HFFc6 (cell line): ENCODE measurements at places on chromosomes 3 and 15. TPM values are rescaled to one million over a fixed set of nuclear protein-coding genes. Genes with fewer than 3 reads are reported as not detected.

Gene GOLGA6B
- total RNA-seq: not detected in 2 replicates

Gene MRAS
- 75.9 to 102 TPM (median 83.3 TPM) in 3 replicates for total RNA-seq

Gene HHLA2
- total RNA-seq: not detected in 2 replicates

Gene DHX30
- total RNA-seq: 56.9 to 69.1 TPM (median 61.9 TPM) in 3 replicates

Gene TMEM158
- 30.2 to 89.1 TPM (median 45.2 TPM) in 3 replicates for total RNA-seq

GRCh38 chr3:161854232-161854771 is 357.7 kb downstream of the OTOL1 start:
- DNase-seq: peak; percentile 21

GRCh38 chr3:23240171-23240785 is 37.2 kb downstream of the UBE2E2 start:
- DNase-seq: no peak

DNA sequence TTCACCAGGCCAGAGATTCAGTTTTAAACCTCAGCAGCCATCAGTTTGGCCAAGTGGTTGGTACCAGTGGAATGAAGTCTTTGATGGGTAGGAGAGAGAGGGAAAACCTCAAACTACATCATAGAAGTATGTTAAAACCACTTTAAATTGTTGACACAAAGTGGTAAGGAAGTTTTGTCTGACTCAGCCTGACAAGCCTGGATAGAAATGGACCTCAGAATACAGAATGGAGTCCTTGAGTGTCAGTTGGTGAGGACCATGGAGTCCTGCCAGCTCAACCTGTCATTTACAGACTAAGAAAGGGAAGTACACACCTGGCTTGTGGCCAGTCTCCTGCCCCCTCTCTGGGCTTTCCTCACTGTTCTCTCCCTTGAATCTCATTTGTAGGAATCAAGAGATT is 12.1 kb downstream of the EAF1 start:
- DNase-seq: peak; percentile 10
